ENCODE measurements at places on chromosomes 4 and X.

GRCh38 chrX:31190221-31190975, 118.6 kb upstream of the FTHL17 start:
- DNase-seq = no peak

DNA sequence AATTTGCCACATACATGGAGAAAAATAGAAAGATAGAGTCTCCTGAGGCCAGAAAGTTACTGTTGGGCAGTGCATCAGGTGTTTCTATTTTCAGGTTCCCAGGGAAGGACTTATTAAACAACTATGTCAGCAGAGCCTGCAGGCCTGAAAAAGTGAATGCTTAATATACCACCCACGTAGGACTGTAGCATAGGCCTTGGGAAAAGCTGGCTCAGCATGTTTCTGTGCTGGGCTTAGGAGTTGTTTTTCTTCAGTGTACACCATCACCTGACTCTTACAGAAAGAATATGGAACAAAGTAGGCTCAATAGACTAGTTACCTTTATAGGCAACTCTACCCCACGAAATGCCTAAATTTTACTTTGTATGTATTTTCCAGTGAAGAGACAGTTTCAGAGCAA, 1385.9 kb downstream of the FAM133A start:
- DNase-seq = no peak

- DNase-seq = no peak
Measured at GRCh38 chrX:30863974-30864373, 25.1 kb downstream of the TAB3 start.

GRCh38 chr4:112279025-112279881, 6.5 kb downstream of the TIFA start:
- DNase-seq = no peak

- no peak for DNase-seq
Measured at GRCh38 chr4:77697860-77698590, 92.4 kb downstream of the CXCL13 start.

- peak; percentile 54 for DNase-seq
Measured at GRCh38 chr4:38867478-38868058, at the start of gene FAM114A1. FAM114A1 (plus strand) TSS chr4:38867806; CDS start chr4:38878079, 10,273 bp downstream.

- DNase-seq = no peak
Measured at GRCh38 chrX:46587753-46588171, 14.2 kb downstream of the CHST7 start.

DNA sequence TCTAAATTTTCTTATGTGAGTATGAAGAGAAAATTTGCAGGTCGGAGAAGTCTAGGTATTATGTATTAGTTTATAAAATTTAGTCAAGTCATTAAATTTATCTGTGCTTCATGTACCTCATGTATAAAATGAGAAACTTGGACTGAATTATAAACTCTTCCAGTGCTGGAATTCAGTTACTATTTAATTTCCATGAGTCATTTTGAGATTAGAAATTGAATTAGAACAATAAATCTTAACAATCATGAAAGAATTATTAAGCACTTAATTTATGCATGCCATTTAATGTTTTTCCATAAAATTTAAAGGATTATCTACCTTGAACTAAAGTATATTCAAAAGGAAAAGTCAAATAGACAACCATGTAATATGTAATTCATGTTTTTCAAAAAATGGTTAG, 195.8 kb downstream of the MAD2L1 start:
- no peak for DNase-seq

- DNase-seq = no peak
Measured at GRCh38 chr4:139587446-139587845, 31.4 kb upstream of the SETD7 start.

DNA sequence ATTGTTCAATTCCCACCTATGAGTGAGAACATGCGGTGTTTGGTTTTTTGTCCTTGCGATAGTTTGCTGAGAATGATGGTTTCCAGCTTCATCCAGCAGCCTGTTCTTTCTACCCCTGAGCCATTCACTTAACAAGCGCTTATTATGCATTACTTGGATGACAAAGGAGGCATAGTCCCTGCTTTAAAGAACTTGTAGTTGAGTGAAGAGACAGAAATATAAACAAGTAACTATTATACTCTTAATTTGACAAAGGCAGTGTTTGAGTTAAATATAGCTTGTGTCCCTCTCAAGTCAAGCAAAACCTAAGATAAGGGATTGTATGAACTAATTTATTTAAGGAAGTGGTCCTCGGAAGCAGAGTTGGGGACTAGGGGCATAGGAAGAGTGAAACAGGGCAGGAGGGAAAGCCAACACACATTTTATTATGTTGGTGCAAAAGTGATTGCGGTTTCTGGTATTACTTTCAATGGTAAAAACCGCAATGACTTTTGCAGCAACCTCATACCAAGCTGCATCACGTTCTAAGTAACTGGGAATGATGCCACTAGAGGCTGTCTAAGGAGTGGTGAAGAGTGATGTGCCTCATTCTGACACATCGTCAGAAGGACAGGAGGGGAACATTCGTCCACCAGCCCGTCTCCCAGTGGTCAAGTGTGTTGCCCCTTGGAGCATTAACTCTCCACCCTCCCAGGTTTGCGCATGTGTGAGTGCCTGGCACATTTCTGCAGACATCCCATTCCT, 41.8 kb downstream of the QDPR start:
- DNase-seq = no peak

GRCh38 chrX:49840679-49841078, 11.6 kb downstream of the PAGE4 start:
- DNase-seq = peak; percentile 70

- DNase-seq = peak; percentile 66
Measured at GRCh38 chr4:133148690-133149363, at the start of gene PCDH10. PCDH10 (plus strand) TSS chr4:133149294; CDS start chr4:133150141, 847 bp downstream.

GRCh38 chr4:128768373-128768996, 41.0 kb upstream of the JADE1 start:
- DNase-seq = no peak

- DNase-seq = peak; percentile 61
Measured at GRCh38 chr4:139665690-139666529, at the start of gene MGST2. MGST2 (plus strand) TSS chr4:139665819; CDS start chr4:139666020, 201 bp downstream.

- peak; percentile 54 for DNase-seq
Measured at GRCh38 chr4:26746802-26747213, 113.8 kb upstream of the STIM2 start.

- DNase-seq = no peak
Measured at GRCh38 chrX:35362866-35363265, 420.3 kb downstream of the FAM47B start.

DNA sequence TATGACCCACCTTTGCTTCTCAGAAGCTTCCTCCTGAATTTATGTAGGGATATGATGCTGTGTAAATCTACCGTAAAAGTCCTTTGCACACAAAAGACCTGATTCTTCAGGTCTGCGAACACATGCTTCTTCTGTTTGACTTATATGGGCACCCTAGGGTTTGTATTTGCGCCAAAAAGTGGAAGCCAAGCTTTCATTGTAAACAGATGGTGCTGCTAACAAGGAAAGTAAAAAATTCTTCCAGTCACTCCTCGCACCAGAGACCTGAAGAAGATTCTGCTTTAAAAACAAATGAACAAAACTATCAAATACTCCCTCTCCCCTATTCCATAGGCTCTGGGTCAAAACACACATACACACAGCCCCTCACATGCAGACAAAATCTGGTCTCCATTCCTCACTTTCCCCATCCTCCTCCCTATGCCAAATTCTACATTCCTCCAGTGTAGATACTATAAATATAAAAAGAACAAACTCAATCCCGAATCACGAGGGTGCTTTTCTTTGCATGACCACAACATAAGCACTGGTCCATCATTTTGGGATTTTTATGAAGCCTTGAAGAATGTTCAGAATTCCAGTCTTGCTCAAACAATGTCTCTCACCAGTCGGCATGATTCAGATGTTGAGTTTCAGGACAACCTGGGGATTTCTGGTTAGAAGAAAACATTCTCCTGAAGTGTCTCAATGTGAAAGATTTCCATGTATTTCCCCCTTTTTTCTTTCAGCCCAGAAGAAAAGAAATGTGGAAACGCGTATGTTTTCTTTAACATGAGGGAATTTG, 125.1 kb downstream of the PALLD start:
- no peak for DNase-seq

GRCh38 chr4:183095199-183095512, 3.9 kb upstream of the WWC2 start:
- DNase-seq = no peak

GRCh38 chrX:143648705-143649104, 12.8 kb upstream of the SLITRK4 start:
- DNase-seq = no peak

DNA sequence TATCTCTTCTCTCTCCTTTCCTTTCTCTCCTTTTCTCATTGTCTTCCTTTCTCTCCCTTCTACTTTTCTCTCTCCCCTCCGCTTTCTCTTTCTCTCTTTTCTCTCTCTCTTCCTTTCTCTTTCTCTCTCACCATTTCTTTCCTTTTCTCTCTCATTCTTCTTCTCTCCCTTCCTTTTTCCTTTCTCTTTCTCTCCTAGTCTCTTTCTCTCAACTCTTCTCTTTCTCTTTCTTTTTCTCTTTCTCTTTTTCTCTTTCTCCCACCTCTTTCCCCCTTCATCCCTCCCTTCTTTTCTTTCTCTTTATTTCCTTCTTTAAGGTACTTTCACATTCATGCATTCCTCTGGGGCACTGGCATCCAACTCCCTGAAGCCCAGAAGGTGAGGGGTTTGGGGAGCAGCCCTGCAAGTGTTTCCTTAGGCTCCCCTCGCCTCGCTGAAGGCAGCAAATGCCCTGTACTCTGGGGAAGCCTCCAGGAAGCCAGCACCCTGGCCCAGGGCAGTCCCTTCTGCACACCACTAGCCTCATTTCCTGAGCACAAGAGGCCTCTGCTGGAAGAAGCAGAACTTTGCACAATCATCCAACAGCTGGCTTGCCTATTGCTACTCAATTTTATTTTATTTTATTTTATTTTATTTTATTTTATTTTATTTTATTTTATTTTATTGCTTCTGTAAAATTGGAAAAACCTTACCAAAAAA, 124.2 kb downstream of the NFKB1 start:
- DNase-seq = peak; percentile 76

GRCh38 chr4:167052631-167053091, 181.6 kb downstream of the SPOCK3 start:
- no peak for DNase-seq

- DNase-seq = no peak
Measured at GRCh38 chr4:76641351-76641750, 206.3 kb downstream of the SHROOM3 start.

DNA sequence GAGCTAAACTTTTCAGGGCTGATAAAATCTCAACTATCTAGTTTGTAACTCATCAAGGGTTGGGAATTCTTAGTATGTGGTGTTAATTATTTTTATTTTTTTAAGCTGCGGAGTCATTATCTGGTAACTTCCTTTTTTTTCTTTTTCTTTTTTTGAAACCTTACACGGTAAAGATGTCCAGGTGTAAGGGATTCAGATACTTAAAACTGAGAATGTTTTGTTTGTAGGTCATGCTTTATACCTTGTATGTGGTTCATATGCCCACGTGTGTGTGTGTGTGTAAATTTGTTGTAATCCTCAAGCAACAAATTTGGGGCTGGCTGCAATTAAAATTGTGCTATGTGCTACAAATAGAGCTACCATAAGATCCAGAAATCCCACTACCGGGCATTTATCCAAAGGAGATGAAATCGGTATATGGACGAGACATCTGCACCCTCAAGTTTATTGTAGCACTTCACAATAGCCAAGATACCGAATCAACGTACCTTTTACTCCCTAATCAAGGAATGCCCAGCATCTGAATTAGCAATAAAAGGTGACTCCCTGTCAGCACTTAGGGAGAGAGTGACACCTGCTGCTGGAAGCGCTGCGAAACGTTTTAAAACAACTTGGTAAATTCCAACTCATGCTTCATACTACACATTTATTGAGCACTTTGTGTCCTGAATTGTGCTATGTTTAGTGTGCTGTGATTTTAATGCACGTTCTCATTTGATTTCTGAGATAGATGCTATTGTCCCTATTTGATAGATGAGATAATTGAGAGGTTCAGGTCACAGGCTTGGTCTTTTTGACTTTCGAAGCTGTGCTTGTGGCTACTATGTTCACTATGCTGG, 16.1 kb downstream of the MSMO1 start:
- no peak for DNase-seq

DNA sequence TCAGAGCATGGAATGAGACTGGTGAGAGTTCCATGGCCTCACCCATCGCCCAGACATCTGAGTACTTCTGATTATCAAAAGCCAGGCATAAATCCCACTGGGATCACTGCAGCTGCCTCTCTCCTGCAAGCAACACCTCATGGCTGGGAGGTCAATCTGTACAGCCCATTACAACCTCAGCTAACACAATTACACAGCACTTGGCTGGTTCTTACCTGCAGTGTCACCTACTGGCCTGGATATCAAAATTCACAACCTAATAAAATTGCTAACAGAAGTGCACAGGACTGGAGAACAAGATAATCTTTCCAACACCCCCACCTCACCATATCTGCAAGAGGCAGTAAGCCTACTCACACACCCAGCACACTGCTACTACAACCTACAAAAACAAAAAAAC, 341.7 kb upstream of the NDST3 start:
- DNase-seq = no peak

DNA sequence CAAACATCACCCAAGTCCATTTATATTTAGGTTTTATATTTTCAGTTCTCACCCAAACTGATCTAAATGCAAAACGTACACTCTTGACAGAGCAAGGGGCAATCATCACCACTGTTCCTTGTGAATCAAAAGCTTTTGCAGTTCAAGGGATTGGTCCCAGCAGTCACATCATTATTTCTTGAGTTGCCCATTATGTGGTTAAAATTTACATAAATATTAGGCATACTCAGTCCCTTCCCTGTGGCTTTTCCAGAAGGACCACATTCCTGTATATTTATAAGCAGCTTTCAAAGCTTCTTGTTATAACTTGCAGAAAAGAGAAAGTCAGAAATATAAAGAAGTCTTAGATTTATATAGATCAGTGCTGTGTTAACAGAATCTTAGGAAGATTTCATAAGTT, 224.4 kb downstream of the CLCN4 start:
- DNase-seq = no peak

DNA sequence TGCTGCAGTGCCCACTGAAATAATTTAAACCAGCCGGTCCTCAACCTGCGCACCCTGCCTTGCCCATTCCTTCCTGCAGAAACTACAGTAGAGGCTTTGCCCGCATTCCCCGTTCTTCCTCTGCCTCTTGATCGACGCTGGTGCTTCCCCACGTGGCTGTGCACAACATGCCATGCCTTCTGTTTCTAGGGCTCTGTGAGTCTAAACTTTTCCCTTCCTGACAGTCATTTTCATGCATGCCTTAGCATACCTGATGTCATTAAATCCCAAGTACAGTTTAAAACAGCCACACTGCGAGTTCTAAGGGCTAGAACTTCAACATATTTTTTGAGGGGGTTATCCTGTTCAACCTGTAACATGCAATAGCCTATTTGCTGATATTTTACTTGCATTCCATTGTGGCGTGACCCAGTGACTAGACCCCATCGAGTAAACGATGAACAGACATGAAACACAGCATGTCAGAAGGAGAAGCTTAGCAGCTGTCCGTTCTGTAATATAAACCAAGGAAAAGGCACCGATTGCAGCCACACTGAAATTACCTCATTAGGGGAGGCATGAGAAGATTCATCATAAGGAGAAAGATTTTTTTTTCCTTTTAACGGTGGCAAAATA, 232.5 kb downstream of the ARHGAP10 start:
- DNase-seq = no peak

GRCh38 chrX:93594780-93595179, 78.6 kb downstream of the NAP1L3 start:
- no peak for DNase-seq

- DNase-seq = no peak
Measured at GRCh38 chrX:12241026-12241425, 102.8 kb downstream of the FRMPD4 start.
